ENCODE measurements at places on chromosomes 5 and 9. TPM values are rescaled to one million over a fixed set of nuclear protein-coding genes. Genes with fewer than 3 reads are reported as not detected.

Gene DOLK
- total RNA-seq: 11.5 TPM

DNA sequence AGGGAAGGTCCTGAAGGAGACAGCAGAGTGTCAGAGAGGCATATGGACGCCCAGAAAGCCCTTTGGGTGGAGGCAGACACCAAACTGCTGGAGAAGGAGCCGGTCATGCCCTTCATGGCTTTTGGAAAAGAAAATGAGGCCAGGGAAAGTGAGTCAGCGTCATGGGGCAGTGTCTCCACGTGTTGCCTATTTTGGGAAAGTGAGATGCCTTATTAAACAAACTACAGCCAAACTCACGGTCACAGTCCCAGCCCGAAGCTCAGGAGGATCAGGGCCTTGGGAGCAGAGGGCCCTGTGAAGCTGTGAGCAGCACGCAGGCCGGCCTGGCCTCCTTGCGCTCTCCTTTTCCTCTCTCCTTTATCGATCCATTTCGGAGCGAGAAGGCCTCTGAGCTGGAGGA is 25.0 kb downstream of the RGS3 start:
- DNase-seq: no peak

DNA sequence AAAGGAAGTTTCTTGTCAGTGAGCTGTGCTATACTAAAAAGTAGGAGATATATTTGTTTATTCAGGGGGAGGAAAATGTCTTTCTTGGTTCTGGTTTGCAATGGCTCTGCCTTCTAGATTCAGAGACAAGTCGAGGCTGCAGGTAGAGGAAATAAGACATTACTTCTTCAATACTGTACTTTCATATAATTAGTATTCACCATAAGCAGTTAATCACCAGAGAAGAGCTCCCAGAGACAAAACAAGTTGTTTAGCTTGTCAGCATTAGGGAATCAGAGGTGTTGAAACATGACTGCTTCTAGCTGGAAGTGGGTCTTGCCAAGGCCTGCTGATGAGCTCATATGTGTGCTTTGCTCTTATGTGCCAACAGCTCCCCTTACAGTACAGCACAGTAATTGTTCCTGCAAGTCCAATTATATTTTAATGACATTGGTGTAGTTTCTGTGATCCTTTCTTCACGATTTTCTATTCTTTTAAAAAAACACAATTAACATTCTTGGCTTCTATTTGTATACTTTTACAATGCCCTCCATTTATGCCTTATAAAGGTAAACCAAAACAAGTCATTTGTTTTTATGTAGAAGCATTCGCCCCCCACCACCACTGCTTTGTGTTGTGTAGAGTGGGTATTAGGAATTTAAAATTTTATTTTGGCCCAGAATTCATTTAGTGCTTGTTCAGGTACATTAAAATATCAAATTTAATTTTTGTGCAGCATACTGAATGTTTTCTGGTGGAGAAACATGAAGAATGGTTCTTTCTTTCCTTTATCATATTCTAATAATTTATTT is 112.2 kb downstream of the RPS23 start:
- peak; percentile 18 for DNase-seq

DNA sequence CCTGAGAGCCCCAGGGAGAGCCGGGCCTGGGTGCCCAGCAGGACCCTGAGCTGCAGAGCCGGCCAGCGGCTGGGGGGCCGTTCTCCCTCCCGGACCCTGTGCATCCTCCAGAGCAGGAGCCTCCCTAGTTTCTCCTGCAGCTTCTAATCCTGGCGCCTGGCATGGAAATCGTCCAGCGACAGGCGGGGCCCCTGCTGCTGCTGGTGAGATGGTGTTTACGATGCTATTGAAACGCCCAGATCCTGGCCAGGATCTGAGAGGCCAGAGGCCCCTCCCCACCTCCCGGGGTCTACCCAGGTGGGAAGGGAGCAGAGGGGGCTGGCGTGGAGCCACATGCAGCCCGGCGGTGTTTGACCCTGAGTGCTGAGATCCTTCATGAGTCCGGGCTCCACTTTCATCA is 38.2 kb upstream of the CEP72 start:
- no peak for DNase-seq

DNA sequence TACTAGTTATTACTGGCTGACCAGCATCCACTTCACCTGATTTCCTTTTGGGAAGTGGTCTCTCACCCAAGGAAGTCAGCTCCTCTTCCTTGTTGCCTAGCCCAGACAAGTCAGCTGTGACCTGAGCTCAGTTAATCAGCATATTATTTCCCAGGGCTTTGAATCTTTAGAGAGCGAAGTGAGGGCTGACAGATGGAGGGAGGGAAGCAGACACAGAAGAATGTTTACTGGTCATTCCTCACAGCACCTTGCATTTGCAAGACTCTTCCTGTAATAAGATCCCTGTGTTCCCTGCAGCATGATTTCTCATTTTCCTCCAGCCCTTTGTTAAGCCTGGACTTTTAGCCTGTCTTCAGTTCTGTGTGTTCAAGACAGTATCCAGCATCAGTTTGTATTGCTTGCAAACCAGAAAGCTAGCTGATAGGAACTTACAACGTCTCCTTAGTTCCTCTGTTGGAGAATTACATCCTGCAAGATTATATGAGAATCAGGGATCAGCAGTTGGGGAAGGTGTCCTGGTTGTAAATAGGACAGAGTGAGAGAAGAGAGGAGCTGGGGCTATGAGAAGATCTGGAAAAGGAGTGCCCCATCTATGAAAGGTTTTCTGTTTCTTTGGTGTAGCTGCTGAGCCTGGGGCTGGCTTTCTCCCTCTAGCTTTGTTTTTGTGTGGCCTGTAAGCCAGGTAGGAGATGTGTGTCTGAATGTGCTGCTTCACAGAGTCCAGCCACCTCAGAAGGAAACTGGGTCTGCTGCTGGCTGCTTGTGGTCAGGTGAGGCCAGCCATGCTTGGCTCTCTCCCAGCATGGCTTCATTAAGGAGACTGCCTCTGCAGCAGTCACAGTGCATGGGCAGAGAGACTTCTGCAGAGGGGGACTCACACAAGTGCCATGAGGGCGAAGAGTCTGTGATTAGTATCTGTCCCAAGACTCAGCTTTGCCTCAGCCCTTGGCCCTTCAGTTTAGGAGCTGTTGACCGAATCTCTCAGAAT is 50.3 kb downstream of the MAN2A1 start:
- DNase-seq: no peak

DNA sequence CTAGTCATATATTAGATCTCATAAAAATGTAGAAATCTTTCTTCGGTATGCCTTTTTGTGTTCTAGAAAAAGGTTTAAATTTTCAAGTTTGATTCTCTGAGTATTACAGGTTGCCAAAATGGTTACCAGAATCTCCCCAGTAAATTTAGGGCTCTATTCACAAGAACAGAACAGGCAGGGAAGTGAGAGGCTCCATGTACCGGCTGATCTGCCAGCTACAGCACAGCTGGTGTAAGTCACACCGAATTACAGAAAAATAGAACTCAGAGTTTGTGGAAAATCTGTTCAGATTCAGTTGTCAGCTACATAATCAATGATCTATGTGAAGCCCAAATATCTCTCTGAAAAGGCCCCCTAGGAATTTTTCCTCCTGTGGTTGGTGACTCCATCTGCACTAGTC is 10.5 kb downstream of the FAM81B start:
- DNase-seq: no peak

DNA sequence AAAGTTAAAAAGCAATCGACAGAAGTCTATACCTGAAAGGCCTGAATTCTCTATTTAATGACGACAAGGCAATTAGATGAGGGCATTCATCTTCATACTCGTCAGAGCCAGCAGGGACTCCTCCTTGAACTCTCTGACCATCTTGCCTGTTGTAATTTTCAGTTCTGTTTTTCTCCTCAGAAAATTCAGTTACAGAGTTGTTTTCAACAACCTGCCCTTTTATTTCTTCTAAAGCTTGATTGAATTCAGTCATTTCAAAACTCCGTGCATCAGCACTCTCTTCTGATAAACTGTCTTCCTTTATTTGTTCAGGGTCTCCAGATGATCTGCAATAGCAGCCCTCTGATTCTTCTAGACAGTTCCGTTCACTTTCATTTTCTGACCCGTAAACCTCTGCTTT is 15.6 kb downstream of the RIOK2 start:
- no peak for DNase-seq

Gene C5orf63
- 12.1 TPM for total RNA-seq

- peak; percentile 51 for DNase-seq
These were observed 240.9 kb downstream of the TLE4 start for GRCh38 chr9:79812507-79813257.

DNA sequence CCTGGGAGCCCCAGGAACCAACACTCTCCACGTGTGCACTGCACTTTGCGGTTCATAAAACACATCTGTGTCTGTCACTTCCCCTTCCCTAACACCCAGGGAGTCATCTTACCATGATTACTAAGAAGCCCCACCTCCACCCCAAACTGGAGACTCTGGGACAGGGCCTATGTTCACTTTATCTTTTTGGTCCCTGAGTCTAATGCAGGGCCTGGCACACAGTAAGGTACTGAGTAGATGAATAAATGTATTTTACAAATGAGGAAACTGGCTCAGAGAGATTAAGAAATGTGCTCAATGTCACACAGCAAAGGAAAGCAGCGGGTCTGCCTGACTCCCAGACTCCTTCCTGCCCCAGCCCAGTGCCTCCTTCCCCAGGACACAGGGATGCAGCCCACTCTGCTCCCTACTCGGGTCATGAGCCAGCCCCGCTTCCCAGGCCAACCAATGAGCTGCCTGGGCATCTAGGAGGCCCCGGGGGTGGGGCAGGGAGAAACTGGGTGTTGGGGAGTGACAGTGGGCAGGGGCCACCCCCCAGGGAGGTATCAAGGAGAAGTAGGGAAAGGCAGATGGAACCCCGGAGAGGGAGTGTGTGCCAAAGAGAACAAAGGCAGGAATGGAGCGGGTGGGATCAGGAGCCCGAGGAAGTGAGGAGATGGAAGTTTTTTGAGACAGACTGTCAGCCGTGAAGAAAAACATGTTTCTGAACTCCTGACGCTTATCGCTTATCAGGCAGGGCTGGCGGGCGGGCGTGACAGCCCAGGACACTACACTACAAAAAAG is 30.5 kb downstream of the SHB start:
- no peak for DNase-seq

Gene ENTREP1
- total RNA-seq: 19.8 TPM

GRCh38 chr5:157721159-157721558 is 10.1 kb upstream of the THG1L start:
- no peak for DNase-seq

GRCh38 chr9:2216591-2216990 is 201.4 kb downstream of the SMARCA2 start:
- no peak for DNase-seq

Gene POU5F2
- 8.3 TPM for total RNA-seq

DNA sequence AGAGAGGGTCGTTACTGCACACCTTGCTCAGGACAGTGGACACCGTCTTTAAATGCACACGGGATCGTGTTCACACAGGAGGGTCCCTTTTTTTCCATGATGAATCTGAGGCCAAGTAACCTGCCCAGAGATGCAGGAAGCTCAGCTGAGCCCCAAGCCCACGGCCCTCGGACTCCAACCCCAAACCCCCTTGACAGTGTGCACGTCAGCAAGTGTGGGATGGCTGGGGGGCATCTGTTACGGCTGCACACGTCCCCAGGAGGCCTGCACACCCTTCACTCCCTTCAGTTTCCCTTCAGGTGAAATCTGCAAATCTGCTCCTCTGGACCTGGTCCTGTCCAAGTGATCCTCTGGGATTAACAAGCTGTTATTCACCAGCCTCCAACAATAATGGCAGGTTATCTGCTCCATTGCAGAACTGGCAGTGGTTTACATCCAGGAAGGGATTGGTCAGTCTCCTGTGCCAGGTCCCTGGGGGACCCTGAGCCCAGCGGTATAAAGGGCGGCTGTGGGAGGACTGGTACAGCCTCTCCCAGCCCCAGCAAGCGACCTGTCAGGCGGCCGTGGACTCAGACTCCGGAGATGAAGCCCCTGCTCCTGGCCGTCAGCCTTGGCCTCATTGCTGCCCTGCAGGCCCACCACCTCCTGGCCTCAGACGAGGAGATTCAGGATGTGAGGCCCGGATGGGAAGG is at the start of gene LCN1:
Gene LCN1 (plus strand): TSS at position 525 of the 692 bp plus-strand sequence. CDS start 58 bp downstream, at position 583.
- no peak for DNase-seq

Gene MUSK
- 12.7 TPM for total RNA-seq

Gene GTF2H2
- 33.8 TPM for total RNA-seq

All from Peyer's patch (tissue), 4 donors.